ENCODE measurements at places on chromosomes 13 and 19.

DNA sequence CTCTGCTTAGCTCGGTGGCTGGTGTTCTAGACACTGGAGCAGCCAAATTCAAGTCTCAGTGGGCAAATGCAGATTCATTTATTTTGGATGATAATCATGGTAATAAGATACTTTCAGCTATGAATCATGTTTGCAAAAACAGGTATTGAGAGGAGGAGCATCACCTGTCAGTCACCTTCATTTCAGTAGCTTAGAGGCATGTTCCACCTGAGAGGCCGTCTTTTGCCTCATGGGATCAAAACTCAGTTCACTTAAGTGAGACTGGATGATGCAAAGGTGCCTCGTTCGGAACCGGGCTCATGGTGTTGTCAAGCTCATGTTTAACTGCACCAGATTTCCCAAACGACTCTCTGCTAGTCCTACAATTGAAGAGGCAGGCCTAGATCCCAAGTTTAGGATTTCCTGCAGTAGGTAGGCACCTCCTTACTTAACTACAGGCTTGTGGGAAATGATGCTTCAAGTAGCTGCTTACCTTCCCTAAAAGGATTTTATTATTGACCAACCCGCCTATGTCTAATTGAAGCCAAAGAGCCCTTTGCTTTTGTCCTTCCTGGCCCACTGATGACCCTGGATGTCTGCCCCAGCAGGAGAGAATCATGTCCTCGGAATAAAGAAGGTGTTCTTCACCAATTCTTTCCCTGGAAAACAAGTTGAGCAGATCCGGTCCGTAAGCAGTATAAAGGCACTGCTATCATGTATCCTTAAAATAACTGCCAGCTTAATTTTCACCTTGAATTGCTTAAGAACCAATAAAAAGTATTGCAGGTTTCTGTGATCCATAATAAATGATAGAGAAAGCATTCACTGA, 60.0 kb downstream of the ZAR1L start:
- DNase-seq: no peak

- DNase-seq: no peak
Measured at GRCh38 chr19:38009650-38010242, 102.7 kb downstream of the SIPA1L3 start.

DNA sequence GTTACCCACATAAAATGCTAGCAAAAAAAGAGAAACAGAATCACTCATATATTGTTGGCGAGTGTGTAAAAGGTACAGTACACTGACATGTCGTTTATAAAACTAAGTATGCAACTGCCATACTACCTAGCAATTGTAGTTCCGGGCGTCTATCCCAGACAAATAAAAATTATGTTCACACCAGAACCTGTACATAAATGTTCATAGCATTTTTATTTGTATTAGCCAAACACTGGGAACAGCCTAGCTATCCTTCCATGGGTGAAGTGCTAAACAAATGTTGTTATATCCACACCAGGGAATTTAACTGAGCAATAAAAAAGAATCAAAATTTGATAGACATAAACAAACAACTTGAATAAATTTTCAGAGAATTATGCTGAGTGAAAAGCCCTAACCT, 28.9 kb upstream of the POSTN start:
- no peak for DNase-seq

- DNase-seq: no peak
Measured at GRCh38 chr19:55311797-55312196, 13.3 kb downstream of the TMEM150B start.

- no peak for DNase-seq
Measured at GRCh38 chr13:20288561-20288960, 56.4 kb upstream of the GJB6 start.

- no peak for DNase-seq
Measured at GRCh38 chr19:10116085-10116865, 3.4 kb downstream of the EIF3G start.

DNA sequence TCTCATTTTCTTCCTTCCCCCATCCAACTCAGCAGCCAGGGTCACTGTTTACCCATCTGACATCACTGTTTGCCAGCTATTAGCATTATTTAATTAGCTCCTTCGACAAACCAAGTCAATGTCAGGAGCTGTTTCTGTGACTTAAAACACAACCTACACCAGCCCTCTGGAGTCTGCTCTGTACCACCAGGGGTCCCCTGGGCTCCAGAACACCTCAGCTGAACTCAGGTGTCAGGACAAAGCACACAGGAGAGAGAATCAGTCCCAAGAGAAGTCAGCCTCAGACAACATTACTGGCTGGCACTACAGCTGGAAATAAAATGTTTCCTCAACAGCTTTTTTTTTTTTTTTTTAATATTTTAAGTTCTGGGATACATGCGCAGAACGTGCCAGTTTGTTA, 45.1 kb downstream of the DCLK1 start:
- DNase-seq: no peak

Measured in stimulated activated CD4-positive, alpha-beta T cell treated with anti-CD3 and anti-CD28 coated beads, Interleukin-15, amount 100 ng/mL, for 1 hour (primary cell).